ENCODE measurements at places on chromosomes 11 and 22. TPM values are rescaled to one million over a fixed set of nuclear protein-coding genes. Genes with fewer than 3 reads are reported as not detected.

The IL18 gene
- not detected for total RNA-seq

GRCh38 chr22:31622980-31623379 lies 39.0 kb downstream of the PISD start:
- peak overlapping the region; percentile 79 for H3K27ac ChIP-seq
- no peak for DNase-seq
- H3K36me3 ChIP-seq: no peaks in the 10 kb centered on the region
- no peak overlapping the region for H3K4me3 ChIP-seq
- H3K4me1 ChIP-seq: peaks cover 46% of the 10 kb centered on the region

The CENPM gene
- total RNA-seq: 3.6 TPM

DNA sequence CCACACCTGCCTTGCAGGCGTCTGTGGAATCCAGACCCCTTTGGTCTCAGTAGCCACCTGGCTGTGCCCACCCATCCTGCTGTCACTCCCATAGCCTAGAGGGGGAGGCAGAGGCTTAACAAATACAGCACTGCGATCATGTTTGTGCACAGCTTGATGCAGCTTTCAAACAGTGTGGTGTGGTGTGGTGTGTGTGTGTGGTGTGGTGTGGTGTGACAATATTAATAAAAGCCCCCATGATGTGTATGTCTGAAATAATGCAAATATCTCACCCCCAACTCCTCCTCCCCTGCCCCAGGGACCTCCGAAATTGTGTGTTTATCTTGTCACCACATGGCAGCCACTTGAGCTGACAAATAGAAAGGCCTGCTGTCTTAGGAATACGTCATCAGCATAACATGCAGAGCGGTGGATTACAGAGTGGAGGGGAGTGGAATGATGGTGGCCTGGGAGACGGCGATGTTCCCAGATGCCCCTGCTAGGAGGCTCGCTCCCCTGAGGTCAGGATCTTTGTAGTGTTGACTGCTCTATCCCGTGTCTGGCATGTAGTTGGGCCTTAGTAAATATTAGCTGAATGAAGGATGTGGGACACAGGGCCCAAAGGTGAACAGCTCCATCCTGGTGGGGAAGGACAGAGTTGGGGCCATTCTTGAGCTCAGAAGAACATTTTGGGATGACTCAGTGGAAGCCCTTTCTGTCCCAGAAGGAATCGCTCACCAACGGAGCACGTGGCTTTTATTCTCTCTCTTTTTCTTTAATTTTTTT lies 2.8 kb downstream of the PDXP start:
- H3K4me3 ChIP-seq: no peak overlapping the region
- H3K27ac ChIP-seq: no peak overlapping the region
- peaks cover 45% of the 10 kb centered on the region for H3K4me1 ChIP-seq
- no peaks in the 10 kb centered on the region for H3K36me3 ChIP-seq
- peak; percentile 45 for DNase-seq

DNA sequence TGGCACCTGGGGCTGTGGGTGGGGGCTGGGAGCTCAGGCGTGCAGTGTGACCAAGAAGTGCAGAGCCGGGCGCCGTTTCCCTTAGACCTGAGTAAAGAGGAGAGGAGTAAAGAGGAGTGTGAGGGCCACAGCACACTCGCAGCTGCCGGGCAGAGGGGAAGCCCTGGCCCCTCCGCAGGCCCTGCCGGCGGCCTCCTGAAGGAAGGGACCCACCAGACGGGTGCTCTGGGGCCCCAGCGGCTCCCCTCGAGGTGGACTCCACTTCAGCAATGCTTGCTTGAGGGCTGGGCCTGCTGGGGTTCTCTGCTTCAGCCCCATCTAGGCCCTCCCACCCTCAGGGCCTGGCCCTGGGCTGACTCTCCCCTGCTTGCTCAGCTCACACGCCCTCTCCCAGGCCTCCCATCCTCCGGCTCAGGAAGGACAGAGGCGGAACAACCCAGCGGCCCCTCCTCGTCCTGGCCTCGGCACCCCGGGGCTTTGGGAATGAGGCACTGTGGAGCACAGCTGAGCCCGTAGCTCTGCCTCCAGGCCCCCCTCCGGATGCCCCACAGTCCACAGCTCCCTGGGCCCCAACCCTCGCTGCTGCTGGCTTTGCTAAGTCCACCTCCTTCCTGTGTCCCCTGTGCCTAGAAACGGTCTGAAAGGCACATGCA lies 1198.7 kb downstream of the BRD1 start:
- H3K27me3 ChIP-seq: peaks cover 8% of the 10 kb centered on the region
- no peaks in the 10 kb centered on the region for H3K4me1 ChIP-seq
- no peak overlapping the region for H3K27ac ChIP-seq
- no peak overlapping the region for H3K4me3 ChIP-seq
- DNase-seq: no peak
